Right lung (tissue), 10 donors: ENCODE measurements at places on chromosomes 4 and X. TPM values are rescaled to one million over a fixed set of nuclear protein-coding genes. Genes with fewer than 3 reads are reported as not detected.

BEND2 gene
- polyA plus RNA-seq = 0.06 TPM

GABRE gene
- 13.6 TPM for polyA plus RNA-seq

MAGEE1 gene
- polyA plus RNA-seq = 5.3 TPM

GPR50 gene
- not detected for polyA plus RNA-seq

FAM184B gene
- 0.33 TPM for polyA plus RNA-seq

KLHL8 gene
- 15.8 TPM for polyA plus RNA-seq

HTN3 gene
- polyA plus RNA-seq = not detected

GRCh38 chrX:130578906-130579305, 177.1 kb downstream of the RBMX2 start:
- DNase-seq = no peak

- DNase-seq = peak; percentile 69
Measured at GRCh38 chr4:187212446-187213080, 488.9 kb upstream of the FAT1 start.

DNA sequence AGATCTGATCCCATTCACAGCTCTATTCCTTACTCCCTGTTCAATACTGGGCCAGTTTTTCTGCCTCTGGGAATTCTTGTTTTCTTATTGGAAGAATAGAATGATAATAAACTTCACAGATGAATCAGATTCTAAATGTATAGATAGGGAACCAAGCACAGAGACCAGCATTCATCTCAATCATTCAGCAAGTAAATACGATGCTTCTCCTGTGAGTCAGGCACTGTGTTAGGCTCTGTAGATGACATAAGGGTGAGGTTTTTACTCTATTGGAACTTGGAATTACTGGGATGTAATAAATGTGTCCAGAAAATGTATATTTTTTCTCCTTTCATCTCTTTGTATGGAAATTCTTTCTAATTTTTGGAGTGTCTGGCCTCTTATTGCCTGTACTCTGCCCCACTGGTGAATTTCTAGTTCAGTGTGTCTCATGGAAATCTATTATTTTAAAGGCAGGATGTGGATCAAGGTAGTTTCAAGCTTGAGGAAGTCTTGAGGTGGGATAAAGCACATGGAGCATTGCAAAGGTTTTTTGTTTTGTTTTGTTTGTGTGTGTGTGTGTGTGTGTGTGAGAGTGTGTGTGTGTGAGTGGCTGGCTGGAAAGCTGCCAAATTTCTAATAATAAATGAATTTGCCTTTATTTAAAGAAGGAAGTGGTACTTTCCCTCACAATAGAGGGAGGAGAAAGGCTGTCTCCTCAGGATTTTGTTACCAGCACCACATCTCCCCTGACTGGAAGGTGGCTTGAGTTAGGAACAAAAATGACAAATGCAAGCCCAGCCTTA, 117.9 kb upstream of the HS3ST1 start:
- no peak for DNase-seq

GRCh38 chrX:9829308-9830267, 43.4 kb downstream of the SHROOM2 start:
- DNase-seq = no peak

DNA sequence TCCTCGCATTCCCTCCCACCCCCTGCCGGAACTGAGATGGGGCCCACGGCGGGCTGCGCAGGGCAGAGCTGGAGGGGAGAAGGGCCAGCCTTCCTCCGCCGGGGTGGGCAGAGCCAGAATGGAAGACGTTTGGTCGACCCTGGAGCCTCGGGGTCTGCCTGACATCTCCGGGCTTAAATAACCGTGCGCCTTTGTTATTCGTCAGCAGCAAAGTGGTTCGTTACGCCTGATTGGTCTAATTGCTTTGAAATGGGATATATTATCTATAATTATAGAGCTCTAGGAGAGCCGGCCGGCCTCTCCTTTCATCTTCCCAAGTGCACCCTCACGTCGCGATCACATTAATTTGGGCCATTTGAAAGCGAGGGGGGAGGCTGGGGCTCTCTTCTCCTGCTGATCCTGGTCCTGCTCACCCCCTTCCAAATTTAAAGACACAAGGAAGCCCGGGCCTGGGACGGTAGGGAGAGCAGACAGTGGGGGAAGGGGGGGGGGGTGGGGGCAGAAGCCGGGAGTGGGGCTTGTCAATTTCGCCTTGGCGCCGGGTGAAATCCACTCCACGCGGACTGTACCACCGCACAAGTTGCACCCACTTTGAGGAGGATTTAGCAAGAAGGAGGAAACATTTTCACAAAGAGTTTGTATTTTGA, 4.7 kb upstream of the MSX1 start:
- no peak for DNase-seq

DNA sequence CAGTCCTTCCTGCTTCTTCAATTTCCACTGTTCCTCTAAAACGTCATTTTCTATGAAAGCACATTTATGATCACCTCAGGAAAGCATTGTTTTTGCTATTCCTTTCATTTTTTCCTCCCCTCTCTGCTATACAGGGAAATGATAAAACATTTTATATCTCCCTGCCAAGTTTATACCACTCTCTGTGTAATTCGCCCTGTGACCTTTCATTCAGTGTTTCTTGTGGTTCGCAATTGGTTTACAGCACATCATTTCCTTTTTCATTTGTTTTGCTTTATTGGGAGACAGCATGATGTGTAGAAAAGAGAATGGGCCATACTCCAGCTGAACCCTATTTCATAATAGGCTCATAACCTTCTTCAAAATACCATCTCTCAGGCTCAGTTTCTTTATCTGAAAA, 99.9 kb upstream of the RAPGEF2 start:
- DNase-seq = peak; percentile 27
